Mammary epithelial cell (primary cell): ENCODE measurements at places on chromosomes 11 and 22. TPM values are rescaled to one million over a fixed set of nuclear protein-coding genes. Genes with fewer than 3 reads are reported as not detected.

GRCh38 chr22:25197340-25197739 is 2.3 kb upstream of the CRYBB3 start:
- no peak for DNase-seq

DNA sequence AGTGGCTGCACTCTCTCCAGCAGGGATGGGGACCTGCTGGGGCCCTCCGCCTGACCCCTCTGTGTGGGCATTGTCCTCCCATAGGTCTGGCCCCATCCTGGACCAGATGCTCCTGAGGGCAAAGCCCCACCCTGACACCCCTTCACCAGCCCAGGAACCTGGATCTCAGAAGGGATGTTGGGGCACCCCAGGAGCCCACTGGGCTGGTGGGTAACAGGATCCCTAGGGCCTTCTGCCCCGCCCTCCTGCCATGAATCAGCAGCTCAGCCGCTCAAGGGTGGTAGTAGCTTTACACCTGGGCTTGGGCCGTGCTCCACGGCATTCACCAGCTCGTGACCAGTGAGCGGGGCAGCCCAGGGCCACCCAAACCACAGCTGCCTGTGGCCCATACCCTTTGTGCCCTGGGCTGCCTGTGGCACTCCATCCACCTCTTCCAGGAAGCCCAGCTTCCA is 1.0 kb upstream of the MAPK12 start:
- DNase-seq = no peak

DNA sequence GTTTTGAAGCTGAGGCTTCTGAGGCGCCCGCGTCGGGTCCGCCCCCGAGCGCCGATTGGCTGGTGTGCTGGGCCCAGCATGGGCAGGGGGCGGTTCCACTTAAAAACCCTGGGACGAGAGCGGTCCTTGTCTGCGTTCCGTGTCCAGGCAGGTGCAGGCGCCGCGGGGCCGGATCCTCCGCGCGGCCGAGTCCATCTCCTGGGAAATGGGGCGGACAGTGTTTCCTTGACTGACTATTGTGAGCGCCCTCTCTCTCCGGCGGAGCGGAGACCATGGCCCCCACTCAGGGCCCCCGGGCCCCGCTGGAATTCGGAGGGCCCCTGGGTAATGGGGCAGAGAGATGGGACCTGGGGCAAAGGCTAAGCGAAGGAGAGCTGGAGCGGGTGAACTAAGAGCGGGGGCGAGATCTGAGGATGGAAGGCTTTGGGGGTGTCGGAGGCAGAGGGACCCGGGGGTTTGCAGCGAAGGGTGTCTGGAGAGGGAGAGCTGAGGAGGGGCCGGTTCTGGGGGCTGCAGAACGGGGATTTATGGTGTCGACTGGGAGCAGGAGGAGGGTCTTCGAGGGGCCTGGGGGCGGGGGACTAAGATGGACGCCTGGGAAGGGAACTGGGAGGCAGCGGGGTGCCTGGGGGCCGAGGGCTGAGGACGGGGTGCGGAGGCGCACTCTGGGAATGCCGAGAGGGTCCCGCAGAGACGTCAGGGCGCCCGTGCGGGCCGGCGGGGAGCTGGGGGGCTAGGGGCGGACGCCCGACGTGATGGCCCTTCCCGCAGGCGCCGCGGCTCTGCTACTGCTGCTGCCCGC is at the start of gene TM7SF2:
Gene TM7SF2 (plus strand): TSS at position 129 of the 802 bp plus-strand sequence. CDS start 144 bp downstream, at position 273.
- peak; percentile 93 for DNase-seq

DNA sequence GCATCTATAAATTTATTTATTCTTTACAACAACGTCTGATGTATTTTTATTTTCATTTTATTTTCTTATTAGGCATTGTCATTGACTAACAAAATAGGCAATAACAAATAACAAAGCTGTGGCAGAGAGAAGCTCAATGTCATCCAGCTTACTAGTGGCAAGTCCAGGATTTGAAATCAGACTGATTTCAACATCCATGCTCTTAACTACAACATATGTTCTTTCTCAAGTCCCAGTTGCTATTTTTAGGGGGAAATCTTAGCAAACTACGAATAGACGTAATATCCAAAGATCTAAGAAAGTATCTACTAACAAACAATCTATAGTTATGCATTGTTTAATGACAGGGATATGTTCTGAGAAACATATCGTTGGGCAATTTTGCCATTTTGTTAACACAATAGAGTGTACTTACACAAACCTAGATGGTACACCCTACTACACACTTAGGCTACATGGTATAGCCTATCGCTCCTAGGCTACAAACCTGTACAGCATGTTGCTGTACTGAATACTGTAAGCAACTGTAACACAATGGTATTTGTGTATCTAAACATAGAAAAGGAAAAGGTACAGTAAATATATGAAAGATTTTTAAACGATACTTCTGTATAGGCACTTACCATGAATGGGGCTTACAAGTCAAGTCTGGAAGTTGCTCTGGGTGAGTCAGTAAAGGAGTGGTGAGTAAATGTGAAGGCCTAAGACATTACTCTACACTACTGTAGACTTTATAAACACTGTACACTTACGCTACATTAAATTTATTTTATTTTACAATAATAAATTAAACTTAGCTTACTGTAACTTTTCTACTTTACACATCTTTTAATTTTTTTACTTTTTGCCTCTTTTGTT is 151.3 kb downstream of the DLG2 start:
- DNase-seq = no peak

GRCh38 chr11:86737737-86738136 is 62.6 kb upstream of the PRSS23 start:
- no peak for DNase-seq

DNA sequence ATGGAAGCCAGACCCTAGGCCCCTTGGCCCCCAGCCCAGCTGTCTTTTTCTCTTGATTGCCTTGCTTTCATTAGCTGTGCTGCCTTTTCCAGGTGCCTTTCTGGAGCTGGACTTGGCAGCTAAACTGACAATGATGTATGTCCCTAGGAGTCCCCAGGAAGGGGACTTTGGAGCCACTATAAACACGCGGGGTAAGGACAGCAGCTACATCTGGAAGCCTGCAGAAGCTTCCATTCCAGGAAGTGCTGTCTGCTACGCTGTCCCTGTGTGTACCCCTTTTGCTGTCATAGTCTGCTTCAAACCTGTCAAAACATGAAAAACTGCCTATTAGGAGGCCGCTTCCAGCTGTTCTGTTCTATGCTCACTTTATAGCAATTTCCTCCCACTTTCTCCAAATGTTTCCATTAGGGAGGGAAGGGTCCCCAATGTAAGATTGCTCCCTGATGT is 153.3 kb upstream of the RAG2 start:
- DNase-seq = no peak

- no peak for DNase-seq
Measured at GRCh38 chr11:134476435-134477021, 64.5 kb upstream of the B3GAT1 start.

DNA sequence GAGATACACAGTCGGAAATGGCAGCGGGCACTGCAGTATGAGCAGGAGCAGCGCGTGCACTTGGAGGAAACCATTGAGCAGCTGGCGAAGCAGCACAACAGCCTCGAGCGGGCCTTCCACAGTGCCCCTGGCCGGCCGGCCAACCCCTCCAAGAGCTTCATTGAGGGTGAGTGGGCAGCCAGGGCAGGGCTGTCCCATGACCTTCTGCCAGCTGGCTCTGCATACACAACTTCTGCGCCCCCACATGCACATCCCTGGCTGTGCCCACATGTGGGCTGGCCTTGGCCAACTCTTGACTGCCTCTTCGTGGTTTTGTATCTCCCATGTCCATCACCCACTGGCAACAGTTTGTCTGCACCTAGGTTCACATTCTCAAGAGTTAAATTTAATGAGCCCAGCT is 81.1 kb downstream of the MORC2 start:
- DNase-seq = no peak

DNA sequence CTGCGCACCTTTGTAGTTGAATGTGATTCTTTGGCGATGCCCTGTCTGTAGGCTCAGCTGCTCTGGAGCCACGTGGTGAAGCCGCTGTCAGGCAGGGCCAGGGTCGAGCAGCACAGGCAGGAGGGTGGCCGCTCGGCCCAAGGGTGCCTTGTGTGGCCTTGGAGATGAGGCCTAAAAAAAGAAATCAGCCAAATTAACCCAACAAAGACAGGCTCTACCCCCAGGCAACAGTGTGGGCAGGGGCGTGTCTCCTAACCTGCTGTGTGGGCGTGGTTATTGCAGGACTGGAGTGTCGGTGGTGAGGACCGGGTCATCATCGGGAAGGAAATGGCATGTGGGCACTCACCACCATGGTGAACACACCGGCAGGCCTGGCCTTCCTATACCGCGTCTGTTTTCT is 34.3 kb downstream of the CTTN start:
- no peak for DNase-seq

DNA sequence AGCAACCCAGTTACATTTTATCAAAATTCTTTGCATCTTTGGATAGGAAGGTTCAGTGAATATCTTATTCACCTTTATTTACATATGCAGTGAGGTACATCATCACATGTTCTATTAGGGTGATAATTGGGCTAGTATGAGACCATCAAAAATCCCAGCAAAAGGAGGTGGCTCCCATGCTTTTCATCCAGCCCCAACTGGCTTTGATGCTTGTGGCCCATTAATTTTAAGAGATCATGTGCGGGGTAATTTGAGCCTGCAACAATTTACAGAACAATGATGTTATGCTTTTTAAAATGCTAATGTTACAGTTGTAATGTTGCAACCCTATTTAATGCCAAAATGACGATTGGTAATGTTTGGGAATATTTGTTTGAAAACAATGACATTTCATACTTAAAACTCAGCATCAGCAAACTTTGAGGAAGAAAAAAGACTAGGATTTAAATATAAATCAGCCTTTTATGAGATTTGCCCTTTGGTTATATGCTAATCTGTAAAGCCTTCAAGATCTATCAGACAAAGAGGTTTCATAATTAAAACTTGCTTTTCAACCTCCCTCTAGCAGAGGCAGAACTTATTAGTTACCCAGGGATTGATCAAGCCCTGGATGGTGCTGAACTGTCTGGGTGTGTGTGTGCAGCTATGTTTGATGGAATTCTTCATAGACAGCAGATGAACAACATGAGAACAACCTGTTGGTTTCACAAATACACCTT is 183.5 kb upstream of the SORL1-AS1 start:
- no peak for DNase-seq

DNA sequence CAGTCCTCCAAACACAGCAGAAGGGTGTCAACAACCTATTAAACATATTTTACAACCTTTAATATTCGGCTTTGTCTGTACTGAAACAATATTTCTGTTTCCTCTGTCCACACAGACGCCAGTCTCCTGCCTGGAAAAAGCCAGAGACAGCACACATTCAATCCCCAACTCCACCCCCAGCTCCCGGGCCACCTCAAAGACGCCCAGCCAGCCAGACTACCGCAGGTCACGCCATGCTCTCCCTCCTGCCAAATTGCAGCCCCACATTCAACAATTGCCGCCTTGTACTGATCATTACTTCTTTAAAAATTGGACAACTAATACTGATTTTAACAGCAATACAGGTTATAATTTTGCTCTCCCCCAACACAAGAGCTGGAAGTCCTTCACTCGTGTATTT is 1.2 kb downstream of the SERGEF start:
- DNase-seq = no peak

GRCh38 chr11:27934830-27935145 is 173.2 kb downstream of the KIF18A start:
- DNase-seq = peak; percentile 83

DNA sequence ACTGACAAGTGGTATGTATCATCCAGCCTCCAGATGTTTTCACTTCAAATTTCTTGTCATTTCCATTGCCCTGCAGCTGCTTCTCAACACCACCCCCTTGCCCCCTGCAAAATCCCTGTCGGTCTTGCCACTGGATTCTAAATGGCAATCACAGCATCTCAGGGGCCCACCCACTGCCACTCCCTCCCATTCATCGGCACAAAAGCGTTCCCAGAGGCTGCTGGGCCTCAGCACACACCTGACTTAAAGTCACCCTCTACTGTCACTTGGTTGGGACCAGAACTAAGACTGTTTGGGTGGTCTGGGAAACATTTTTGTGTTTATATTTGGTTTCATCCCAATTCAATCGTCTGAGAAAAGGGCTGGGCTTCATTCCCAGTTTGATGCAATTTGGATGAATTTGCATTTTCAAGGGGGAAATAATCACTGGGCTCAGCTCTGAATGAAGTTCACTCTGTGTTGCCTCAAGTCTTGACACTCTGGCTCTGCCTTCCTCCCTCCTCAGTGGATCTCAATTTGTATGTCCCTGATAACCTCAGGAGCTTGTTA is 27.1 kb downstream of the SYT13 start:
- DNase-seq = no peak

DNA sequence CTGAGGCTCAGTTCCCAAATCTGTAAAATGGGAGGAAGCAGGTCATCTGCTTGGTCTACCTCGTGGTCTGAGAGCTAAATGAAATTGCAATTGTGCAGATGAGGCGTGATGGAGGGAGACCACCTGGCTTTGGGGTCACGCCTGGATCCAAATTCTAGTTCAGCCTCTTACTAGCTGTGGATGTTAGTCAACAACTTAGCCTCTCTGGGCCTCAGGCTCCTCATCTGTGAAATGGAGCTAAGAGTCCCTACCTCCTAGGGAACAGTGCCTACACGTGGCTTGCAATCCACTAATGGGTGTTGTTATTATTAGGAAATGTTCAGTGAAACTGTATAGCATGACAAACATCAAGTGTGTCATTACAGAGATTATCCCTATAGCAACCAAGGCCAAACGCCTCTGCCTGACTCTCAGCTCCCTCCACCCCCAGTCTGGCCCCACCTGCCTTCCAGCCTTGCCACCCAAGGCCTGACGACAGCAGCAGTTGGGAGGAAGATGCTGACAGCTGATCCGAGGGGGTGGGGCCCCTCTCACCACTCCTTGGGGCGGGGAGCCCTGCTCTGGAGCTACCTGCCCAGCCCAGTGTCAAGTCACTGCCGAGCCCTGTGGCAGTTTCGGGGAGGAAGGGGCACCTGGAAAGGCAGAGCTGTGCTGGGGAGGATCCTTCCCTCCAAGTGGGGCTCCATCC is 1.7 kb upstream of the RHOD start:
- peak; percentile 98 for DNase-seq

- DNase-seq = no peak
Measured at GRCh38 chr22:22931557-22932270, 44.1 kb downstream of the IGLL5 start.

DNA sequence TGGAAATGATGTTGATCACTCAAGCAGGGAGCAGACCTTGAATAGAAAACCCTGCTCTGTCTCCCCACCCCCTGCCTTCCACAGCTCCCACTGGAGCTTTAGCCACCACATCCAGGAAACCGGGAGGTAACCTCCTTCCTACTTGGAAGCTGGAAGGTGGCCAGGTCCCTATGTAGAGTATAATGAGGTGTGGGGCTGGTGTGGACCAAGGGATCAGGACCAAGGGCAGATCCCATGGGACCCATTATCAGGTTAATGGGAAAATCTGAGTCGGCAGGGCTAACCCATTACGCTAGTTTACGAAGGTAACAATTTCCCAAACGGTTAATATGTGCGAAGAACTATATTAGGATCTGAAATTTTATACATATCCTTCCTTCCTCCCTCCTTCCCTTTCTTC is 321.9 kb downstream of the MIAT start:
- DNase-seq = no peak

PPARA gene
- polyA plus RNA-seq = 7.4 TPM

PLEKHA7 gene
- polyA plus RNA-seq = 4.5 TPM

XRRA1 gene
- polyA plus RNA-seq = 5.7 TPM

MYBPC3 gene
- not detected for polyA plus RNA-seq

OLFML1 gene
- polyA plus RNA-seq = not detected

PTPN5 gene
- polyA plus RNA-seq = not detected

CRYBB1 gene
- polyA plus RNA-seq = not detected
